ENCODE measurements at places on chromosomes 13 and 19.

GRCh38 chr13:36986462-36987240, 12.5 kb downstream of the ALG5 start:
- DNase-seq = no peak

DNA sequence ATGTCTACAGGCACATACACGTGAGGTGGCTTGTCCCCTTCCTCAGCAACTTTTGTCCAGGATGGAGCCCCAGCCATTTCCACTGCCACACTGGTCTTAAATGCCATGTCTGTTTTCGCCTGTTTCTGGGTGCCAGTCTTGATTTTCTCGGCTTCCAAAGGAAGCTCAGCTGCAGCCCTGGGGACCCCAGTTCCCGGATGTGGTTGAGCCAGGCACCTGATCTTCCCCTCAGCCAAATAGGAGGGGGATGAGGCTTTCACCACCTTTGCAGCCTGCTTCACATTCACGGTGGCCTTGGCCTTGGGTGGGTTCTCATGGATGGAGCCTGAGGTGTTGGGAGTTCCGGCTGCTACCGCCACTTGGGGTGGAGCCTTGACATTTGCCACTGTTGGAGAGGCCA, 8.7 kb downstream of the IQCN start:
- DNase-seq = no peak

- no peak for DNase-seq
Measured at GRCh38 chr19:43351998-43352746, 1.3 kb upstream of the CD177 start.

- peak; percentile 65 for DNase-seq
Measured at GRCh38 chr19:39328046-39328705, 7.5 kb upstream of the LRFN1 start.

- DNase-seq = no peak
Measured at GRCh38 chr19:34985249-34986022, 14.7 kb upstream of the GRAMD1A start.

DNA sequence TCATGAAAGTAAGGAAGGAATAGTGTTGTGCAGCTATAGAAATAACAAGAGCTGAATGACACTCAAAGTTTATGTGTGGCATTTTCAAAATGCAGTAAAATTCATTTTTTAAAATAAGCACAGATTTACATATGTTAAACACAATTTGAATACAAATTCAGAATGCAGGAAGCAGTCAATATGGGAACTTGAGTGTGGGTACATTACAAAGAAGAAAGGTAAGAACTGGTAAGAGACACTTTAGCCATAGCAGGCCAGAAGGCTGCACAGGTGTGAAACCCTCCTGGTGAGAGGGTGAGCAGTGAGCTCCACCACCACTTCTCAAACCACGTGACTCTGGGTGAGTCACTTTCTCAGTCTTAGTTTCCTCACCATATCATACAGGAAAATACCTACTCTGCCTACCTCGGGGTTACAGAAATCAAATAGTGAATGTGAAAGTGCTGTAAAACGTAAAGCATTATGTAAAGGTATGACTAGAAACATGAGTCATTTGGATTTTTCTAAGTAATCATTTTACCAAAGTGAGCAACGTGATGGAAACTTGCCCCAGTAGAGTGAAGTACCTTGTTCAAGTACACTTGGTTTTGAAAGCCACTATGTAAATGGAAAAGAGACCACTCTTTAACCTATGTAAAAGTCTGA, 40.5 kb downstream of the USP12 start:
- peak; percentile 51 for DNase-seq

DNA sequence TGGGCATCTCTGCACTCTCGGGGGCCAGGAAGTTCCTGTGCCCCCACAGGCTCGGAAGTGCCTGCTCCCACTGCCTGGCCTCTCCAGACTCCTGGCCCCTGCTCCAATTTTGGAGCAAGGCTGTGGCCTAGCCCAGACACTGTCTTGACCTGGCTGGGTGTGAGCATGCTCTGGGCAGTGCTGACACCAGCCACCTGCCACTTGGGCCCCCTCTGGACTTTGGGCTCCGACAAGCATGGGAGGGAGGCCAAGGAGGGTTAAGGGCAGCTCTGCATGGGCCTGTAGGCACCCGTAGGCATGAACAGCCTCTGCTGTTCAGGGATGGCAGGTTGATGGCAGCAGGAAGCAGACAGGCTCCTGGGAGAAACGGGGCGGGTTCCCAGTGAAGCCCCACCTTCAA, 26.0 kb upstream of the RBM26 start:
- DNase-seq = no peak

GRCh38 chr13:94968040-94968756, 255.9 kb upstream of the SOX21 start:
- no peak for DNase-seq

- DNase-seq = no peak
Measured at GRCh38 chr13:49314344-49314882, 66.7 kb downstream of the CDADC1 start.

GRCh38 chr13:113182046-113182445, 23.6 kb downstream of the PROZ start:
- DNase-seq = no peak

- DNase-seq = no peak
Measured at GRCh38 chr19:34452723-34453122, 24.5 kb downstream of the UBA2 start.

DNA sequence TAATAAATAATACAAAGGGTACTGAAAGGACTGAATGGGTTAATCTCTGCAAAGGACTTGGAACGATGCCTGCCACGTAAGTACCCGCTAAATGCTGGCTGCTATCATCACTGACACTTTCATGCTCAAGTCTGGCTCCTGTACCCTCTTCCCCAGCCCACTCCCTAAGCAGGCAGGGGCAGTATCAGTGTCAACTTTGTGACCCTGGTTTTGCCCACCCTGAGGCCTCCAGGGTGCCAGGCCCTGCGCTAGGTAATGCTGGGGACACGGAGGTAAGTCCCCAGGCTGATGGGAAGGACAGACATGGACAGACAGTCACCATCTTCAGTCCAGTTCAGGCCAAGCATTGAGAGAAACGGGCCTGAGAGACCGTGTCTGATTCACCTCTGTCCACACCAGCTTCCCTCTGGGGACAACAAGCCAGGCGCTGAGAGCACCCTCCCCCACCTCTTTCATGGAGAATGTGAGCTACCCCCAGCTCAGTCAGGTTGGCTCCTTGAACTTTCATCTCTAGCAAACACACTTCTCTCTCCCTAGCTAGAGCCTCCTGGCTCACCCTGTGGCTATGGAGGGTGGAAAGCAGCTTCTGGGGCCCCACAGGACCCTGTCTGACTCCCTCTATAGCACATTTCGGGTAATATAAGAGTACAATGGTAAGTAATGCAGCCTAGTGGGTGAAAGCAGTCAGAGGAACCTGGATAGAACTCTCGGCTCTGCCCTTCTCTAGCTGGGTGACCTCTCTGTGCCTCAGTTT, 800 bp downstream of the ETFB start:
- DNase-seq = no peak
